Substantia nigra (tissue), 51 donors: ENCODE measurements at places on chromosomes 1 and 21.

DNA sequence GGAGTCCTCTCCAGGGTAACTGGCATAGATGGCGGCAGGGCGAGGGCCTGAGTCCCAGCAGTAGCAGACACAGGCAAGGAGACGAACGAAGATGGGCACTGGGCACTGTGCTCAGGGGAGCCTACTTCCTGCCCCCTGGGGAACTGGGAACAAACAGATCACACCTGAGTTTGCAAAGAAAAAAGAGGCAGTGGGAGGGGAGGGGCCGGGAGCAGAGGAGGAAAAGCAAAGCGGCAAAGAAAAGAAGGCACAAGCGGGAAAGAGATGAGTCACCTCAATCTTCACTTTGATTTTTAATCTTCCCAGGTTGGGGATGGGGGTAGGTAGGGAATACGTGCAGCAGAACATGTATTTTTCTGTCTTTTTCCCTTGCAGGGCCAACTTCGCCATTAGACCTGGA is 44.0 kb downstream of the ZSCAN20 start:
- DNase-seq: no peak

DNA sequence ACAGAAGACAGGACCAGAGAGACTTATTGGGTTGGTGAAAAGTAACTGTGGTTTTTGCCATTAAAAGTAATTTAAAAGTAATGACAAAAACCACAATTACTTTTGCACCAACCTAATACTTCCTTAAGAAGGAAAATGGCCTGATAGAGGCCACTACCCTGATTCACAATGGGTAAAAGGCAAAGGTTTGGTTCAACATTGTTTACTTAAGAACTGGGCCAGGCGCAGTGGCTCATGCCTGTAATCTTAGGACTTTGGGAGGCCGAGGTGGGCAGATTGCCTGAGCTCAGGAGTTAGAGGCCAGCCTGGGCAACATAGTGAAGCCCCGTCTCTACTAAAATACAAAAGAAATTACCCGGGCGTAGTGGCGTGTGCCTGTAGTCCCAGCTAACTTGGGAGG is 48.2 kb upstream of the RCOR3 start:
- DNase-seq: no peak

- no peak for DNase-seq
Measured at GRCh38 chr1:101299141-101299540, 62.3 kb downstream of the S1PR1 start.

DNA sequence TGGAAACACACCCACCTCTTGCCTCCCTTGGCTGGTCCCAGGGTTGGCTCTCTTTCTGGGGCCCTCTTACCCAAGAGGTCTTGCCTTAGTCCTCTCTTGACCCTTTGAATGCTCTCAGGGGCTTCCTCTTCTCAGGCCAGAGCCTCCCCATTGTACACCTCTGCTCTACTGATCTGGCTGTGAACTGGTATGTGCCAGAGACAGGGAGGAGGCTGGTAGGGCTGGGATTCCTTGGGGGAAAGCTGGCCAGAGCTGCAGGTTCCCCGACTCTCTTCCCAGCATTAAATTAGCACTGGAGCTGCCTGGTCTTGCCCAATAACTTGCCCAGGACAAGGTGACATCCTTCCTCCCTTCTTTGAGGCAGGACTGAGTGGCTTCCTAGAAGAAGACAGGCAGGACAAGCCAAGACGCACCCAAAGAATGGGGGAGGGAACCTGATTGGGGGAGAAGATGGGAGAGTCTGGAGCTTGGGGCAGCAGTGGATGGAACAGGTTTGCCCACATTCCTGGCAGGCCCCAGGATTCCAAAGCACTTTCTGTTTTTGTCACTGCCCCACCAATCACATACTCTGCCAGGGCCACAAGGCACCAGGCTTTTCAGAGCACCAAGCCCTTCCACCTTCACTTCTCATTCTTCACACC is 37.2 kb upstream of the CITED4 start:
- DNase-seq: no peak

DNA sequence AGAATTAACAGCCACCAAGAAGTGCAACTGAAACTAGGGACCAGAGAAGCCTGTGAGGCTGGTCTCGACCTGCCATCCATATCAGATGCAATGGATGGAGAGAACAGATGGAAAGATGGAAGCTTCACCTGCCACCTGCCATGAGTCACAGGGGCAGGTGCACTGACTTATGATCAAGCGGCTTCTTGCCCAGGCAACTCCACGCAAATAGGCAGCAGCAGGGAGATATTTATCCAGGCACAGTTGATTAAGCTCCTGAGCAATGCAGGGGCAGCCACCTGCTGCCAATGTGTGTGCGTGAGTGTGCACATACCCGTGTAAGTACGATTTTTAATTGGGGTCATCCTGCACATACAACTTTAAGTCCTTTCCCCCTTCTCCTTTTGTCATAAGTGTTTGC is 174.2 kb downstream of the PTPRU start:
- no peak for DNase-seq
